GM12892 (cell line): ENCODE measurements at places on chromosomes 1 and 21.

DNA sequence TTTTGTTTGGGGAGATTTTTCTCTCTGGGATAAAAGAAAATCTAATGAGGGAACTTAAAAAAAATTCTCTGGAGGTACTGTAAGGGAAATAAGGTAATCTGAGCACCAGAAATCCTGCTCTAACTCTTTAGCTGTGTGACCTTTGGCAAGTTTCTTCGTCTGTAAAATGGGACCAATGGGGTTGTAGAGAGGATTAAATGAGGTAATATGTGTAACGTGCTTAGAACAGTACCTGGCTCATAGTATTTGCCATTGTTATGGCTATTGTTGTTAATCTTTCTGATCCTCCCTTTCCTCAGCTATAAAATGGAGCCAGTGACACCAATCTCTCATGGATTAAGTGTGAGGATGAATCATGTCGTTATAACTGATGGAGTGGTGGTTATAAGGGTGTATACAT lies 845 bp upstream of the KLHDC8A start:
- no peak for DNase-seq

DNA sequence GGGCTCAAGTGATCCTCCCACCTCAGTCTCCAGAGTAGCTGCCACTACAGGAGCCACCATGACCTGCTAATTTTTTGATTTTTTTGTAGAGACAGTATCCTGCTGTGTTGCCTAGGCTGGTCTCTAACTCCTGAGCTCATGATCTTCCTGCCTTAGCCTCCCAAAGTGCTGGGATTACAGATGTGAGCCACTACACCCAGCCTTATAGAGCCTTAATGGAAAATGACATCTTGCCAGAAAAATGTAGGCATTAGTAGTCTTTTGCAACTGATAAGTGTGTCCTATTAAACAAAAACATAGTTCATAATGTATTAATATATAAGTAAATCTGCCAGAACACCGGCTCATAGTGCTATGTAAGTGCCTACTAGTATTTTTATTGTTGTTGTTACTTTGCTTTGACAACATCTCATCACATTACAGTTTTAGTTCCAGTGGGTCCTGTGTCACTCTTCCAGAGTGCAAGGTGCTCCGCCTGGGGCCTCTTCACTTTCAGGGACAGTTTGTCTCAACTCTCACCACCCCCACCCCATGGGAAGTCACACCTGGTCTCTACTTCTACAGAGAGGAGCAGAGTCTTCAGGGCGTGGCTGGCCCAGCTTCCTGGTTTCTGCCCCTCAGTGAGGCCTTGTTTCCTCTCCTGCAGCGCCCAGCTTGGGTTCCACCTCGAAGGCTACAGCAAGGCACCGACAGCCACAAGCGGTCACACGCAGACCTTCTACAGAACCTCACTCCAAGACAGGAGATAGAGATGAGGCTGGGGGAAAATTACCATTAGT lies 30.1 kb downstream of the RHOU start:
- no peak for DNase-seq

DNA sequence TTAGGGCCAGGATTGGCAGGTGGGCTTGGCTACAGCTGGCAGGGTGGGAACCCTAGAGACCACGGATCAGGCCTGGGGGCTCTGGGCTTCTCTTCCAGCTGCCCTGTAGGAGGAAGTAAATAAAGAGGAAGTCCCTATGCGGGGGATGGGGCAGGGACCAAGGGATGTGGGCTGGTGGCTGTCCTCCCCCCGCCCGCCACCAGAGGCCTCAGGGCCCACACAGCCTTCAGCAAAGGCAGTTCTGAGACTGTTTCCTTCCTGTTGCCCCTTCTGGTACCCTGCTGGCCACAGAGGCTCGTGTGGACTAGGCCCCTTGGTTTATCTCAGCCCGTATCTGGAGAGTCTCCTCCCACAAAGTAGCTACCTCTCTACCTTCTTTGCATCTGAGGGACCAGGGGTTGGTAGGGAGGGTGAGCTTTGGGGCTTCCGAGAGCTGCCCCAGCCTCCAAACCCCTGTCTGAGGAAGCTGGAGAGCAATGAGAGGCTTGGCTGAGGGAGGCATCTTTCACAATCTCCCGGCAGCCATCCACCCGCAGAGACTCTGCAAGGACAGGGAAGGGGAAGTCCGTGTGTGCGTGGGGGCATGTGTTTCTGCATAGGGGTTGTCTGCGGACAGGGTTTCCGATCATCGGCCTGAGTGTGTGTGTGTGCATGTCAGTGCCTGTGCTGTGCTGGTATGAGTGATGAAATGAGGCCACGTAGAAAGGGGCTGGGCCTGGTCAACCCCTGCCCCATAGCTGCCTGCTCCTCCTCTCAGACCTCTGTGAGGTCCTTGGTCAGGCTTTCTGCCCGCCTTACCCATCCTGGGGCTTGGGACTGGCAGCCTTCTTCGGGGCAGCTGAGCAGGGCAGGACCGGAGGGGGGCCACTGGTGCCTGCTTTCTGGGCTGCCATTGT lies 12.5 kb downstream of the RPS6KA1 start:
- DNase-seq: peak; percentile 92

DNA sequence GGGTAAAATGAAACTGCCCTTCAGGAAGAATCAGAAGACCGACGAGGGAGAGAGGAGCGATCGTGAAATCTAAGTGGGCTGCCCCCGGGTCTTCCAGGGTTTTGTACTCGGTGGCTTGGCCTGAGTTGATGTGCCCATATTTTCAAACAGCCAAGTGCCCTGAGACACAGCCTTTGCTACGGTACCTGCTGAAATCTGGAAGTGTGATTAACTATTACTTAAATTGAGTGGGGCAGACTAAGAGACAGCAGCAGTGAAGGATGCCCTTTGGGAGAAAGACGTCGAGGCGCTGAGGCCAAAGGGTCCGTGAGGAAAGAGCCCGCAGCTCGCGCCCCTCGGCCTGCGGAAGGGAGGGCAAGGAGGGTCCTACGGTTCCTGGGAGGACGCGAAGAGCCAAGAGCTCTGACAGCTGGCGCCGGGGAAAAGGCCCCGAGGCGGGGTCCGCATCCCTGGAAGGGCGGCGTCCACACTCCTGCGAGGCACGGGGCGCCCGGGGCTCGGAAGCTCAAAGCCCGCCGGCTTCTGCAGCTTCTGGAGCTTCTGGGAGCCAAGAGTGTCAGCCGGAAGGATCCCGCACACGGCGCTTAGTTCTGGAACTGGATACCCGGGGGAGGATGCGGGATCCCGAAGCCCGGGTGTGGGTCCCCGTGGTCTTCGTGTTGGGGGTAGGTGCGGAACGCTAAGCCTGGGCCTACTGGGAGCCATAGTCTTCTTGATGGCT lies 15.4 kb upstream of the RNU1-4 start:
- no peak for DNase-seq

DNA sequence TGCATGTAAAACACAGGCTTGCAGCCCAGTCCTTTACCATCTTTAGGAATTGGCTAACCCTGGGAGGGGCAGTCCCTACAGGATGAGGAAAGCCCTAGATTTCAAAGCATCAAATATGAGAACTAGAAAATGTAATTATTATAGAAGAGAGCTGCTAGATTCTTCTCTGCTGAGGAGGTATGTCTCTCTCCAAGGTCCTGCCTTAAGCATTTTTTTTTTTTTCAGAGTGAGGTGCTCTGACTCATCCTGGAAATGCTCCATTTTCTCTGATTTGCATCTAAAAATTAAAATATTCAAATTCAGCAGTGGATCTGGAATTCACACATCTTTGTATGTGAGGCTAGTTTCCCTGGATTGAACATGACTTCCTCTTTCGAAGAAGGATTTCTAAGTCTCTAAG lies 149.8 kb downstream of the ZNF648 start:
- DNase-seq: no peak

- DNase-seq: no peak
These were observed 1098.6 kb upstream of the NCAM2 start for GRCh38 chr21:19899645-19900044.

- DNase-seq: no peak
These were observed 124.6 kb downstream of the OLFML2B start for GRCh38 chr1:161899091-161899490.

DNA sequence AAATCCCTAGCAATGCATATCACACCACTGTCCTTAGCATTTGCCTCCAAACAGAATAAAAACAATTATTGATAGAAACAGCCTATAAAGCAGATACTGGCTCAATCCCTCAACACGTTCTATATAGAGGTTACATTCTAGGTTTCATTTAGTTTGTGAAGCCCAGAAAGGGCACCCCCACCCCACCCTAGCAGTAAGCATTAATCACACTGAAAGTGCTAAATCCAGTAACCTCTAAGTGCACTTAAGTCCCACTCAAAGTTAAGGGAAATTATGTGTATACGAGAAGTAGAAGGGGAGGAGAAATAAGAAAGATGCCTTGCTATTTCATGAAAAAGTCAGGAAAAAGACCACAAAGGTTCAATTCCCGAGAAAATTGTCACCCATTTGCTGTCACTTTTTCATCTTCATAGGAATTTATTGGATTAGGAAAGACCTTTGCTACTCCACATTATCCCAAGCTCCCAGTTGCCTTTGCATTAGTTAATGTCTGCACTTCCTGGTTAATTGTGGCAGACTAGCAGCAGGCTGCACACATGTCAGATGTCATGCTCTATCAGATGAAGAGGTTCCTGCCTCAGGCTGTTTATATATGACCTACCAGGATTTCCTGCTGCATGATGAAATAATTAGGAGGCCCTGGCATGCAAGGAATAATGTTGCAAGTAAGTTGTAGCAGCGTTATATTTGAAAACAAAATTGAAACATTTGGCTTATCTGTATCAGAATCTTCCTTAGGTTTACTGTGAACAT lies 54.5 kb upstream of the LHX8 start:
- no peak for DNase-seq

GRCh38 chr1:36755303-36756230 lies 272.9 kb upstream of the CSF3R start:
- no peak for DNase-seq

DNA sequence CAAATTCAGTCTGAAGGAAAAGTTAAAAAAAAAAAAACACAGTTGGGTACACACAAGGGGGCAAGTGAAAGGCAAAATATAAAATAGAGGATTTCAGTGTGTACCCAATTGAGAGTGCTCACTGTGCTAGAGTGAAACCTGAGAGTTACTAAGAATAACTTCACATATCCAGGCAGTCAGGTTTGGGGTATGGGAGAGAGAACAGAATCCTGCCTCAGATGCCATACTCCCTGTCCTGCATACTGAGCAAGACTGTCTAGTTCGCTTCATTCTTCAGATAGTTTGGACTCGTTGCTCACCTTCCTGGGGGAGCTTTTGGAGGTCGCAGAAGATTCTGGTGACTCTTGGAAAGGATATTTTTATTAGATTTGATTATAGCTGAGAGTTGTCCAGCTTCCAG lies 20.4 kb downstream of the CEP85 start:
- no peak for DNase-seq

- no peak for DNase-seq
These were observed 33.6 kb downstream of the ERI3 start for GRCh38 chr1:44321466-44321865.

- no peak for DNase-seq
These were observed 43.1 kb downstream of the FOXO6 start for GRCh38 chr1:41404308-41404761.

GRCh38 chr1:85386068-85386722 lies 78.8 kb downstream of the DDAH1 start:
- DNase-seq: no peak

DNA sequence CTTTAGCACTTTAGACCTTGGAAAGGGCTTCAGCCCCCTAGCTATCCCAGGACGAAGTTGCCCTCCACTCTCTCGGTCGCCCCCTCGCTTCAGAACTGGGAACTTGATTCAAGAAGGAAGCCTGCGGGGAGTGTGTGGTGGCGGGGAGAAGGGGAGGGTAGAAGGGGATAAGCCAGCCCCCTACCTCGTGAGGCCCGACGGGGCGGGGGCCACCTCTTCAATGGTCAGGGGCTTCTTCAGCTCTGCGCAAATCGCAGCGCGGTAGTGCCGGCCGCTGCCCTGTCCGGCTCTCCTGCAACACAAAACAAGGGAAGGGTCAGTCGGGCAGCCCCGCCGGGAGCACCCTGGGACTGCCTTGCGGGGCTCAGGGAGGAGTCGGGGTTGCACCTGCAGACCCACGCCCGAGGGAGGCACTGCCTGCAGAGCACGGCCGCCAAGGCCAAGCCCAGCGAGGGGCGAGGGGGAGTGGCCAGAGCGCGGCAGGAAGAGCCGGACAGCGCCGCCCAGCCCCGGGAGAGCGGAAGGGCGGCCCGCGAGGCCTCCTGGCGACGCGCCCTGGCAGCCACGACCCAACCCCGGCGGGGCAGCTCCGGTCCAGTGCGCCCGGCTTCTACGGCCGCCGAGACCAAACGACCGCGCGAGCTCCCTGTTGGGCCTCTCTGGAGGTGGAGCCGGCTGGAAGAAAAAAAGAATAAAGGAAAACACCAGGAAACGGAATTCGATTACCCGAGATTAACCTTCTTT lies 56.2 kb upstream of the RASAL2 start:
- DNase-seq: no peak

DNA sequence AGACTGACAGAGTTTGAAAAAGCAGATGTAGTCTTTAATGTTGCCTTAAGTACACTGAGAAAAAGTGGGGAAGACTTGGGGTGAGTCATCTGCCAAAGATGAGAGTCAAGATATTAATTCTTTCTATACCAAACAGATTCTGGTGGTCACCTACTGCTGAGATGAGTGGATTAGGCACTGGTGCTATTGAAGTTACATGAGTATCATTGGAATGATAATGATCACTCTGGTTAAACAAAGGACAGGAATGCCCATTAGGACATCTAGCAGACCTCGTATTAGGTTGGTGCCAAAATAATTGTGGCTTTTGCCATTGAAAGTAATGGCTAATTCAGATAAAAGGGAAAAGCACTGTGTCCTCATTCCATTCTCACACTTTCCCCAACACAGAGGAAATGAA lies 1588.9 kb downstream of the KCNT2 start:
- DNase-seq: no peak

GRCh38 chr1:51247022-51247421 lies 10.9 kb downstream of the RNF11 start:
- DNase-seq: no peak

GRCh38 chr1:39086865-39087409 lies 60.8 kb downstream of the NDUFS5 start:
- DNase-seq: no peak

GRCh38 chr1:223700942-223701637 lies 11.2 kb upstream of the CAPN2 start:
- no peak for DNase-seq

DNA sequence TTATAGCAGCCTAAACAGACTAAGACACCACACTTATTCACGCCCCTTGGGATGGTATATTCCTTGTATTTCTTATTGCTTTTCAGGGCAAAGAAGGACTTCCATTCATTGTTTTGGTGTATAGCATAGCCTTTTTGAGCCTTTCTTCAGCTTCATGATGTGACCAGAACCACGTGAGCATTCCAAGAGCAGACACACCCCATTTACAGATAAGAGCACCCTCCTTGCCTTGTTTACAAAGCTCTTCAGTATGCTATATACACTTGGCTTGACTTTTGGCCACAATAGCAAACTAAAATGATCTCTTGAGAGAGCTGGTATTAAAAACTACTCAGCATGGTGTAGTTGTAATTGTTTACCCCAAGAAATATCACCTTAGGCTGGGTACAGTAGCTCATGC lies 78.7 kb downstream of the PIK3R3 start:
- no peak for DNase-seq

- DNase-seq: peak; percentile 25
These were observed 46.6 kb downstream of the PACC1 start for GRCh38 chr1:212368073-212368484.
